Caco-2 (cell line): ENCODE measurements at places on chromosomes 7 and 10.

- DNase-seq: peak; percentile 32
Observed at GRCh38 chr7:45178241-45179225, 20.9 kb downstream of the RAMP3 start.

DNA sequence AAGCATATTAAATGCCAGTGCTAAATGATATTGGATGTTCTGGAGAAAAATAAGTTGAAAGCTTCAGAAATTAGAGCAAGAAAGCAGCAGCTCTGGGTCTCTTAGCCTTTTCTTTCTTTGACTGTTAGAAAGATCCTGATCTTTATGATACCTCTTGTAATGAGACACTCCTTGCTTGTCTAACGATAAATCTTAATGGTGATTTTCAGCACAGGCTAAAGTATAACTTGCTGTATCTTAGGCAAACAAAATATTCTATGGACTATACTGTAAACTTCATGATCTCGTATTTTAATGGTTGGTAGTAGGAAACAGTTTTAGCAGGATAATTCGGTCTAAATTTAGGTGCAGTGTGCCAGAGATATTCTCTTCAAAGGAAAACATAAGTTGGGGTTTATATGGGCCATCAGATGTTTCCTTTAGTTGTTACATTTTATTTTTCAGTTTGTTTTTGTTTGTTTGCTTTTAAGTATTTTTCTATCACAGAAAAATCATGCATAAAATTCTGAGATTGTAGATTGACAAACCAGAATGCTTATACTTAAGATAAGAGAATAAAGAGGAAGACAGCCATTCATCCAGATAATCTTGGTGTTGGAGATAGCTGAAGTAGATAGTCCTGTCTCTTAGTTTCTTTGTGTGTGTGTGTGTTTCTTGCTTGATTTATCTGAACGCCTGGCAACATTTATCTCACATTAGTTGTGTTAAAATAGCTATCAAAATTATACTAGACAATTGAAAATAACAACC is 4.7 kb downstream of the CASD1 start:
- DNase-seq: no peak

DNA sequence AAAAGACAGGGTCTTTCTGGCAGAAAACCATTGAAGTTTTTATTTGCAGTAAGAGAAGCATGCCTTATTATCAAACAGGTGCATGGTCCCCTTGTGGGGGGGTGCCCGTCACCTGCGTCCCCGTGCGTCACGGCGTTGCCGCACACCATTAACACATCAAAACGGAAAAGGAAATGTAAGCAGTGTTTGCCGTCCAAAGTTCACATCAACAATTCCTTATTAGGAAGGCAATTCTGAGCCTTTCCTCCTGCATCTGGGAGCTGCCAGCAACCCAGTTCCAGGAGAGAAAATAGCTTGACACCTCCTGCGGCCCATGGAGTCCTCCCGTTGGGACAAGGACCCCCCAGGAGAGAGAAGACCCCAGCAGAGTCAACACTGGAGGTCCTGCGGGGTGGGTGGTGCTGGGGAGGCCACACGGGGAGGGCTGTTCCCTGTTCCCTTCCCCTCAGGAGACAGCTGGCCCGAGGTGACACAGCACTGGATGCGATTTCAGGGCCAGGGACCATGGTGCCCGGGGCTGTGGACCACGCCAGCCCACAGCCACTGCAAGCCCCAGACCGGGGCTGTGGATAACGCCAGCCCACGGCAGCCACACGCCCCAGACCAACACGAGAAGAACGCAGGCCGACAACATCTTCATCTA is 39.5 kb downstream of the DIP2C start:
- DNase-seq: peak; percentile 87

- DNase-seq: peak; percentile 23
Observed at GRCh38 chr10:91043173-91043910, 122.5 kb upstream of the ANKRD1 start.

DNA sequence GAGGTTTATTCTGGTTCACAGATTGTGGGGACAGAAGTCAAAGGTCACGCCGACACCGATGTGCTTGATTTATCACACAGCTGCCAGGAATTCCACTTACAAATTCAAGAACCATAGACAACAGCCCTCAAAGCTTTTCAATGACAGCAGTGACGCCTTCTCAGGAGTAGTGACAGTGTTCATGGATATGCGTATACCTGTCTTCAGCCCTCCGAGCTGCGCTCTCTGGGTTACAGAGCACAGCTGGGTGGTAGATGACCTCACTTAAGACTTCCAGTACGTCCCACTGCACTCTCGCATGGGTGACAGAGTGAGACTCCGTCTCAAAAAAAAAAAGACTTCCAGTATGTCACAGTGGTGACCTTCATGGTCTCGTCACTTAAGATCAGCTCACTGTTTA is 108.5 kb downstream of the TCERG1L start:
- DNase-seq: no peak

DNA sequence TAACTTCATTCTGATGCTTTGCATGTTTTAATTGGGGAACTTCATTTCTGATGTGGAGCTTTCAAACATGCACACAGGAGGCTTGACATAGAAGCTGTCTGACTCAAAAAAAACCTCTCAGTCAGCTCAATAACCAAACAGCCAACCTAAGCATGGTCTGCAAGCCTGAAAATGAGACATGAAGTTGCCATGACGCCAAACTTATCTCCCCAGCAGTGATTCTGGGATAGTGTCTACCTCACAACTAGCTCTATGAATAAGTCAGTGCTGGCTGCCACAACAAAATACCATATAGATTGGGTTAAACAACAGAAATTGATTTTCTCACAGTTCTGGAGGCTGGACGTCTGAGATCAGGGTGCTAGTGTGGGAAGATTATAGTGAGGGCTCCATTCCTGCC is 244.2 kb downstream of the CCDC3 start:
- no peak for DNase-seq

DNA sequence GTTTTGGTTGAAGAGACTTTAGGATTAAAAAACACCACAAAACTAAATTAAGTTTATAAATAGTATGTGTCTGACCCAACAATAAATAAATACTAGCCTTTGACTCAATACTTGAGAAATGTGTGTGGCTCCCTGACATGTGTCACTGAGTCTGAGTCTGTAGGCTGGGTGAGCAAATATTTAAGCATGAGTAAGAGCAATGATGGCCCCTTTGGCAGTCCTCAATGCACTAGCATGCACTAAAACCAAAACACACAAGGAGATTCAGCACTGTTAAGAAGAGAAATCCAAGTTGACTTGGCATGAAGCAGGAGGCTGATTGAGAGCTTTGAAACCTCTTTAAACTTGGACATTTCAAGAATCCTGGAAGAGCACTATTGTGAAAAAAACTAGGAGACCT is 37.1 kb downstream of the CCDC71L start:
- DNase-seq: no peak

DNA sequence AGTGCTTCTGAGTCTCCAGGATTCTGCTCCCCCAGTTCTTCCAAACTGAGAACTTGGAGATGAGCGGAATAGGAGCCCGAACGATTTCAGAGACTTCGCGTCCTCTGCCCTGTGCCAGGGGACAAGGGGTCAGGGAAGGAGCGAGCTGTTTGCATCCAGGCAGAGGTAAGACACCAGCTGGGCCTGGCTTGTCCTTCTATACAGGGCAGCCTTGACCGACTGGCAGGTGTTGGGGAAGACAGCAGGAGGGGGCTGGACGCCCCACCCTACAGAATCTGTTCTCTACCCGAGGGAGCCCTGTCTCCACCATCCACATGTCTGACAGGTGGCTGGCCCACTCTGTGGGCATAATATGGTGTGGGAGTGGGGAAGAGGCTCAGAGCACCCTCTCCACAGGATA is 7.1 kb downstream of the SPOCK2 start:
- DNase-seq: no peak

DNA sequence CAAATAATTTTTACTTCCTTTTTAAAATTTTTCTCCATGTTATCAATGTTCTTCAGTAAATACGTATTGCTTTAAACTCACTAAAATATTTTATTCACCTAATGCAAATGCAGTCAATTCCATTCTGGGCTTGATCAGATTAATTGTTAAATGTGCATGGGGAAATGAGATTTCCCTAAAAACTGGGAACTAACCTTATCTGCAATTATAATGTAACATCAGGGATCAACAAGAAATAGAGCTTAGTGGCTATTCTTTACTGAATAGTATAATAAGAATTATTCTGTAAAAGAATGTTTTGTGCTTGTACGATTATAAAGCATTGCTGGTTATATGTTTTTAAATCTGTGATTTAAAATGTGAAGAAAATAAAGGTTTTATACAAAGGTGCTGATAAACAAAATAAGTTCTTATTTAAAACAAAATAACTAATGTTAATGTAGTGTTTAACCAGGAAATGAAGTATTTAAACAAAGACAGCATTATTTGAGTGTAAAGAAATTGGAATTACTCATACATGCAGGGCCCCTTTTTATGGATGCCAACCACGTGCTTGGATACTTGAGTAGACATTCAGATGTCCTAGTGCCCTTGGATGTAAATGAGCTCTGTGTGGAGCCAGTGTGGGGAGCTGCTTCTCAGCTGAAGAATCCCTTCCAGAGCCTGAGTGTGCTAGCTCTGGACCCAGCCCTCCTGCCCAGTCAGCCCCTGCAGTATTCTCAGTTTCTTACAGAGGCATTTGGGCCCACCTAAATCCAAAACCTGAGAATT is 84.2 kb downstream of the REEP3 start:
- DNase-seq: no peak

GRCh38 chr10:8840356-8840755 is 785.9 kb downstream of the GATA3 start:
- no peak for DNase-seq

DNA sequence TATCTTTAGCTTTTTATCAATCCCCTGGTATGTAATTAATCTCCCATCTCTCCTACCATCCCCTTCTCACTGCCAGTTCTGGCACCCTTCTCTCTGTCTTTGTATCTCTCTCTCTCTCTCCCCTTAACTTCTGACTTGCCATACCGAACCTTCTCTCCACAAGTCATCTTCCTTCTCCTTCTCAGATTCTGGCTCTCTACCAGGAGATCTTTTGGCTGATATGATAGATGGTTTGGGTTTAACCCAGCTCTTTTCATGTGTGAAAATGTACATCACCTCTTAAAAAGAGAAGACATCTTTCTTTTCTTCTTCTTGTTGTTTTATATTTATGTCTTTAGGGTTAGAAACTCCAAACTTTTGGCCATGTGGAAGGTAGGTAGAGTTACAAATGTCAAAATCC is 196.7 kb downstream of the HGF start:
- no peak for DNase-seq

DNA sequence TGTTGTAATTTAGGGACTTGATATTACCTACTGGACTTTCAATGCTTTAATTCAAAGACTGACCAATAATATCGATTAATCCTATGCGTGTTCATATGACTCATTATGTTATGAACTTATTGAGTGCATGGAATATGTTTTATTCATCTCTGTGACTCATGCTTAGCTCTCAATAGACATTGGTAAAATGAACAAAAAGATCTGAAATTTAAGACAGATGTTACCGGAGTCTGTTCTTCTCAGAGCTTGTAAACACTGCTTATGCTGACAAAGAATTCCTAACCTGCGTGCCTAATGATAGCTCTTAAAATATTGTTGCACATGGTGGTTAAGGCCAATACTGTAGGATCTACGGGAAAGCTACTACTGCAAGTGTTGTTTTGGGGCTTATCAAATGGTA is 131.5 kb upstream of the ACBD5 start:
- DNase-seq: no peak

- DNase-seq: no peak
Observed at GRCh38 chr7:111833466-111833865, 271.2 kb upstream of the IMMP2L start.

DNA sequence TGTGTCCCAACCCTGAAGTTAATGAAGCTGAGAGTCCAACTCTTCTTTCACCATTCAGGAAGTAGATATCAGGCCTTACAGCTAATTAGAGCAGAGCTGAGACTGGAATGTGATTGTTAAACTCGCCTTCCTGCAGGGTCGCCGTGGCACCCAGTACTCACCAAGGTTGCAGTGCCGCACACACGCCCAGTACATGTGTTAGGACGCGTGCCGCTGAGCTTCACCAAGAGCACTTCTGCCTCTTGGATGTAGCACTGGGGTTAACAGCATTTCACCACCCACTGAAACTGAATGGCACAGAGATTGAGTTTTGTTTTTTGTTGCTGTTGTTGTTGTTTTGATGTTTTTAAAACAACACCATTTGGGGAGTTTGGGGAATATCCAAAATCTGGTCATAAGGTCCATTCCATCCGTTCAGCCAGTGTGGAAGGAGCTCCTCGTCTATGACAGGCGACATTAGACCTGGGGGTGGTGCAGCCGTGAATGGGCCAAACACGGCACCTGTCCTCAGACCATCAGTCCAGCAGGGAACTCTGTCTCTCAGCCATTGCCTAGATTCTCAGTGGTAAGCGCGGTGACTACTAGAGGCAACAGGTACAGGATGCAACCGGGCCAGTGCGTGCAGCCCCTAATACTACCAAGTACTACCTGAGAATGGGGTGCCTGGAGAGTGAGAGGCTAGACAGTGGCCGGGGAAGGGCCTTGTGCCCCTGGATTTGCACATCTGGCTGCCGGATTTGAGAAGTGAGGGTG is 21.9 kb downstream of the WIPI2 start:
- DNase-seq: no peak

DNA sequence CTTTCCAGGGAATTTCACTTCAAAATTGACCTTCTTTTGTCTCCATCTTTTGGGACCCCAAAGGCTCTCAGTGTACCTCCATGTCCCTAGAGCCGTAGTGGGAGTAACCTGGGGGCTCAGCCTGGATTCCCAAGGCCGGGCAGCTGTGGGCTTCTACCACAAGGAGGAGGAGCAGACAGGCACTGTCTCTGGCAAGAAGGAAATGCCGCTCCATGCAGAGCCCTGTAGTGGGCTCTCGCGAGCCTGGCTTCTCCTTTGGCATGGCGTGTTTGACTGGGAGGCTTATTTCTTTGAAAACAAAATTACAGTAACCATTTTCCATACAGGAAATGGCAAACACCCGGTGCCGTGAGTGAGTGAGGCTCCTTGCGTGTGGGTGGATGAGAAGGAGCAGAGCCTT is 76.8 kb upstream of the FAM180A start:
- DNase-seq: no peak

DNA sequence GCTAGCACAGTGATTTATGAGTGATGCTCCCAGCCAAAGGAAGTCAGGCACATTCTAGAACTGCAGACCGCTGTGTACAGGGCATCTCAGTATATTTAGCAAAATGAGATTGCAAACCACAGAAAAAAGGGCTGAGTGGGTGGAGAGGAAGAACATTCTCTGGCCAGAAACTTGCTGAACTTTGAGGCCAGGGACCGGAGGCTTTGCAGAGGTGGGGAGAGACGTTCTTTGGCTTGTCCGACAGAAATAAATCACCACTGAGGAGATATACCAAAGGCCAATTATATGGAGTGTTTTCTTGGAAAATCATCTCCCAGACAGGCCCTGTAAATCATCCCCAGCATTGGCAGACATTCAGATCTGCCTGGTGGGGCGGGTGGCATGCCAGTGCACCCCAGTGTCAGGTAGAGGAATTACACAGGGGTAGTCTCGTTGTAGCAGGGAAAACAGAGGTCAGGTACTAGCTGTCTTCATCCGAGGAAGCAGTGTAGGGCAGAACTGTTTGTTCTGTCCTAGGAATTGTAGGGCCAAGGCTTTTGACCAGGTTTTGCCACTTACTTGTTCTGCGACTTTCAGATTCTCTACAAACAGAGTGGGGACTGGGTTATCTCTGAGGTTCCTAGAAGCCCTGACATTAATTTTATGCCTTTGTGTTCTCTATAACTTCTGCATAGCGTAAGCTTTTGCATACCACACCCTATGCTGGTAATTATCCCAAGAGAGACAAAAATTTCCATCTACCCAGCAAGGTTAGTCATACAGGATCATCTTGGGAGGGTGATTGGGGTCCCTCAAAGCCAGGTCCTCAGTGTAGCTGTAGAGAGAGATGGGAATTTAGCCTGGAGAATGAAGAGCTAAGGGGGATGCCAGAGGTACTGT is 655.6 kb downstream of the LRMDA start:
- peak; percentile 68 for DNase-seq
